ENCODE measurements at places on chromosomes 13 and 19.

DNA sequence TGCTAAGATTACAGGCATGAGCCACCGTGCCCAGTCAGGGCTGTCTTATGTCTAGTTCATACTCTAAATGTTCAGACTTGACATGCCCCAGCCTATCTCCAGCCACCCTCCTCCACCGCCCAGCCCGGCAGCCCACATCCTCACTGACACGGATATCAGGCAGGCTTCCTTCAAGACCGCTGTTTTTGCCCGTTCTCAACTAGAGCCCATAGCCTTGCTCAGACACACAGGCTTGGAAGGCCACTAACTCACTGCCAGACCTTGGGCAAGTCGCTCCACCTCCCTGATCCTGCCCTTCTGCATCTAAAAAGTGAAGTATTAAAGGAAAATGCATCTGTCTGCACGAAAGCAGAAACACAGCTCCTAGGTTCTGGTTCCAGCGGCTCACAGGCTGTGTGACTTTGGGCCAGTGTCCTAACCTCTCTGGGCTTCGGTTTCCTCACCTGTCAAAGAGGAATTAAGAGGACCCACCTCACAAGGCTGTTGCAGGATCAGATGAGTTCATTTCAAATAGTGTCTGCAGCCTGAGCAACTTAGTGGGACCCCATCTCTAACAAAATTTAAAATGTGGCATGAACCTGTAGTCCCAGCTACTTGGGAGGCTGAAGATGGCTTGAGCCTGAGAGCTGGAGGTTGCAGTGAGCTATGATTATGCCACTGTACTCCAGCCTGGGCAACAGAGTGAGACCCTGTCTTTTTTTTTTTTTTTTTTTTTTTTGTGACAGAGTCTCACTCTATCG, 14.5 kb upstream of the CERS4 start:
- peak; percentile 65 for DNase-seq

GRCh38 chr13:38518328-38518727, 168.5 kb upstream of the FREM2 start:
- DNase-seq: no peak

GRCh38 chr19:2016041-2016807, 710 bp upstream of the BTBD2 start:
- DNase-seq: no peak

GRCh38 chr19:6530386-6531162, at the start of gene TNFSF9:
Gene TNFSF9 (plus strand): TSS chr19:6531026. CDS start chr19:6531037, 11 bp downstream.
- DNase-seq: peak; percentile 96

DNA sequence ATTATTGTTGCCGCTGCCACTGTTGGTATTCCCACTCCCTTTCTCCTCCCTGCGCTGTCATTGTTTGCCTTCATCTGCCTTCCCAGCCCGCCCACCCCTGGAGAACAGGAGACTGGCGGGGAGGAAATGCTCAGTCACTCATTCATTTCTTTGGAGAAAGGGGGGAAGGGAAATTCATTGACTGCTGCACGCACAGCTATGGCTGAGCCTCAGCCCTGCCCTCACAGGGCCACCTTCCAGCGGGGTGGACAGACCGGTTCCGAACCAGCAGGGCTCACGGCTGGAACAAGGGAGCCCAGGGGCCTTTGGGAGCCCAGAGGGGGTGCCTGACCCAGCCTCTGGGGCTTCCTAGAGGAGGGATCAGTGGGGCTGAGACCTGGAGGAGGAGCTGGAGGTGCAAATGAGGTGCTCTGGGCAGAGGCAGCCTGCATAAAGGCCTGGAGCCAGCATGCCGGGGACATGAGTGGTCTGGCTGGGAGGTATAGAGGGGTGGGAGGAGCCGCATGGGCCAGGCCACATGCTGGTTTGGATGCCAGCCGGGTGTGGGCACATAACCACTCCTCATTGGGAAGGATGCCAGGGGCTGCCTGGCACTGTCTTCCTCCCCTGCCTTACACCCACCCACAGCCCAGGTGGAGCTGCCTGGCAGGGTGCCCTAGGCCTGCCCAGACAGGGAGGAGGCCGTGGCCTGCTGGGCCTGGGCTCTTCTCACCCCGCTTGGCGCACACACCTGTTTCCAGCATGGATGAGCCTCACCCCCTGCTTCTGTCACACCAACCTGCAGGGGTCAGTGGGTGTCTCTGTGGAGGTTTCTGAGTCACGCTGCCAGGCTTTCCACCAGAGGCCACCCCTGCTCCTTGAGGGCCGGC, 26.8 kb downstream of the PPP5C start:
- DNase-seq: peak; percentile 46

DNA sequence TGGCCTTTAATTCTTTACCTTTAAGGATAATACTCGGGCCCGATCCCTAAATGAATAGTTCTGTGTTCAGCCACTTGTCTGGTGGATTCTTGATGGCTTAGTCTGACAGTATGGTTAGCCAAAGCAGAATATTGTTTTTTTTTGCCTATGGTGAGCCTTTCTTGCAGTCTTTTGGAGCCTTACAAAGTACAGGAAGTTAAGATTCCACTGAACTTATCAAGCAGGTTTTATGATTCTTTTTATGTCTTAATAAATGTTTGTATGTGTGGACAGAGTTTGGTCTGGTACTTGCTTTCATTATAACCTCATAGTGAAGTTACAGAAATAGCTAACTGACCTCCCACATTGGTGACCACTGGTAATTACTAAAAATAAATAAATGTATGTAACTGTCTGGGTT, 17.1 kb downstream of the PCCA start:
- DNase-seq: no peak

GRCh38 chr19:4653793-4654436, 14.6 kb downstream of the TNFAIP8L1 start:
- DNase-seq: no peak

DNA sequence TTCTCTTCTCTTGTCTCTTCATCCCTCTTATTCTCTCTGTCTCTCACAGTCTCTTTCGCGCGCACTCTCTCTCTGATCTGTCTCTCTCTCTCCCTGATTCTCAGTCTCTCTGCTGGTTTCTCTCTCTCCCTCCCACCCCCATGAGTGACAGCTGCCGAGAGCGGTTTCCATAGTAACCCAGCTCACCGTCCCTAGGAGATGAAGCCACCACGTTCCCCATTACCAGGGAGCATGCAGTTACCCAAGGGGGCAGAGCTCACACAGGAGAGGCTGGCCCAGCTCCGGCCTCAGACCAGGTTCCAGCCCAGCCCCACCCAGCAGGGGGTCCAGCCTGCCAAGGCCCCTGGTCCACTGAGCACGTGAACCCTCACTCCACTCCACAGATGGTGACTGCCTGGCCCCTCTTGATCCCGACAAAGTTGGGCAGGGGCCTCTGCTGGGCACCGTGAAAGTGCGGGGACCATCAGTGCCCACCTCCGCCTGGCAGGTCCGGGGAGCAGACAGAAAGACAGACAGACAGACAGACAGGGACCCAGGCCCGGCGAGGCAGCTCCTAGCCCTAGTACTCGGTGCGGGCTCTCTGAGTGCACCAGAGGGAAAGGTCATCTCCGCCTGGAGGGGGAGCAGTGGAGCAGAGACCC, 50.6 kb downstream of the CELF5 start:
- no peak for DNase-seq

GRCh38 chr19:30284209-30284608, 88.0 kb upstream of the ZNF536 start:
- DNase-seq: no peak

GRCh38 chr13:99258210-99258860, at the start of gene GPR18:
Gene GPR18 (minus strand): TSS chr13:99258379. CDS start chr13:99255872, 2,507 bp downstream.
- DNase-seq: no peak

DNA sequence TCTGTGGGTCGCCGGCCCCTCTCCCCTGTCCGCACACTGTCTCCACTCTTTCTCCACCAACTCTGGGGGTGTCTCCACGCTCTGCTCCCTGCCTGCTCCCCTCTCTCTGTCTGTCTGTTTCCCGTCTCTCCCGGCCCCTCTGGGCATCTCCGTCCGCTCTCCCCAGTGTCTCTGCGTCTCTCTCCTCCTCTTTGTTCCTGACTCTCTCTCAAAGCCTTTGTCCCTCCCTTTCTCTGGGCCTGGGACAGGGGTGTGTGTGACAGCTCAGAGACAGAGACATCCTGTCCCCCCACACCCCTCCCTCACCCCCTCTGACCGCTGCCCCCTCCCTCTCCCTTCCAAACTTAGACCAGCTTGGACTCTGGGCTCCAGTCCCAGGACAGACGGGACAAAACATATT, 668 bp upstream of the SBK3 start:
- no peak for DNase-seq

- DNase-seq: no peak
Observed at GRCh38 chr13:89520468-89520867, 1827.0 kb upstream of the MIR17HG start.

DNA sequence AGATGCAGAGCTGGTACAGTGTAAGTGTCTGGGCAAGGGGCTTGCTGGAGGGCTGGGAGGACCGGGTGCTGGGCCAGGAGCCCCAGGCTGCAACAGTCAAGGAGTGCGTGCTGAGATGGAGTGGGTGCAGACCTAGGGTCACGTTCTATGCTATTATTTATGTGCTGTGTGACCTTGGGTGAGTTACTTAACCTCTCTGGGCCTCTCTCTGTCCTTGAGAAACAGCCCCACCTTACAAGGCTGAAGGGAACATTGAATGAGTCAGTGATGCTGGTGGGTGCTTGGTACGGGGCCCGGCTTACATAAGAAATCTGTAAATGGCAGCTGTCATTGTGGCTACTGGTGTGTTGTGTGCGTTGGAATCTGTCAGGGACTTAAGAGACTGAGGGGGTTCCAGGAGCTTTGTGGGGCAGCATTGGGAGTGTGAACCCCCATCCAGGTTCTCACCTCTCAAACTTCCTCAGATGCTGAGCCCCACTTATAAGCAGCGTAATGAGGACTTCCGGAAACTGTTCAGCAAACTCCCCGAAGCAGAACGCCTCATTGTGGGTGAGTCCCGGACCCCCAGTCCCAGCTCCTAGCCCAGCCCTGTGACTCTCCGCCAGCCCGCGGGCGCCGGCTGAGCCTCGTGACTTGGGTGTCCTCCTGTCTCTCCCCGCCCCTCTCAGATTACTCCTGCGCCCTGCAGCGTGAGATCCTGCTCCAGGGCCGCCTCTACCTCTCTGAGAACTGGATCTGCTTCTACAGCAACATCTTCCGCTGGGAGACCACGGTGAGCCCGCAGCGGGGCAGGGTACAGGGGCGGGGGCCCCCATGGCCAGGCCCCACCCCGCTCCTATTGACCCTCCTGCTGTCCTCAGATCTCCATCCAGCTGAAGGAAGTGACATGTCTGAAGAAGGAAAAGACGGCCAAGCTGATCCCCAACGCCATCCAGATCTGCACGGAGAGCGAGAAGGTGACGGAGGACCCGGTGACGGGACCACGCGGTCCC, 9.6 kb downstream of the GRAMD1A start:
- no peak for DNase-seq

- DNase-seq: no peak
Observed at GRCh38 chr13:41700790-41701310, 243.5 kb downstream of the RGCC start.

GRCh38 chr13:101258071-101258470, 158.2 kb downstream of the NALCN start:
- peak; percentile 70 for DNase-seq

- DNase-seq: no peak
Observed at GRCh38 chr19:10120538-10121189, 965 bp upstream of the EIF3G start.

- no peak for DNase-seq
Observed at GRCh38 chr19:7188698-7189629, 105.2 kb downstream of the INSR start.

DNA sequence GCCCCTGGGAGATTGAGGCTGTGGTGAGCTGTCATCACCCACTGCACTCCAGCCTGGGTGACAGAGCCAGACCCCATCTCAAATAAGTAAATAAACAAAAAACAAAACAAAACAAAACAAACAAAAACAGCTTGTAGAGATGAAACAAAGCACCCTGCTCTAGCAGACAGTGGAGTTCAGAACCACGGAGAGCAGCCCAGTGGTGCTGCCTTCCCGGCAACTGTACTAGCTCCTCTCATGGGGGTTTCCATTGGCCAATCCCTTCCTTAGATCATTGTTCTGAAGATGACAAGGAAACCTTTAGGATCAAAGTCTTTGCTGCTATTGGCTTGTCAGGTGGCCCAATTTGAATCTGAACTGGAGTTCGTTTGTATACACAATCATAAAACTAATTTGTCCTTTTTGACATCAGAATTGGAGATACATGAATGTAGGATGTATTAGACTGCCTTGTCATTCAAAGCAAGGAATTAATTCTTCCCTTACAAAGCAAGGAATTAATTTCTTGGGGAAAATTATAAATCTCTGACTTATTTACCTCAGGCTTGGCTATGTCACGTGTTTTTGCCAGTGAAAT, 19.7 kb upstream of the SYCN start:
- no peak for DNase-seq

DNA sequence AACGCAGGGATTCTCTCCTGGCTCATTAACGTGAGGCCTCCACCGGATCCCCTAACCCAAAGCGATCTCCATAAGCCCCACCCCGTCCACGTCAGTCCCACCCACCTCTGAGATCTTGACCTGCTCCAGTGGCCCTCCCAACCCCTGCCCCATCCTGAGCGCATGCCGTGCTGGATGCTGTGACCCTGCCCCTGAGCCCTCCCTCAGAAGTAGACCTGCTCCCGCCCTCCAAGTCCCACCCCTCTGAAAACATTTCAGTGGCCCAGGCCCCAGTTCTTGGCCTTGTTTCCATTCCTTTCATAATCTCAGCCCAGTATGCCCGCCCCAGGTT, 19.9 kb downstream of the LMTK3 start:
- DNase-seq: no peak

- DNase-seq: no peak
Observed at GRCh38 chr19:40139533-40140287, 49.0 kb upstream of the ZNF780A start.

DNA sequence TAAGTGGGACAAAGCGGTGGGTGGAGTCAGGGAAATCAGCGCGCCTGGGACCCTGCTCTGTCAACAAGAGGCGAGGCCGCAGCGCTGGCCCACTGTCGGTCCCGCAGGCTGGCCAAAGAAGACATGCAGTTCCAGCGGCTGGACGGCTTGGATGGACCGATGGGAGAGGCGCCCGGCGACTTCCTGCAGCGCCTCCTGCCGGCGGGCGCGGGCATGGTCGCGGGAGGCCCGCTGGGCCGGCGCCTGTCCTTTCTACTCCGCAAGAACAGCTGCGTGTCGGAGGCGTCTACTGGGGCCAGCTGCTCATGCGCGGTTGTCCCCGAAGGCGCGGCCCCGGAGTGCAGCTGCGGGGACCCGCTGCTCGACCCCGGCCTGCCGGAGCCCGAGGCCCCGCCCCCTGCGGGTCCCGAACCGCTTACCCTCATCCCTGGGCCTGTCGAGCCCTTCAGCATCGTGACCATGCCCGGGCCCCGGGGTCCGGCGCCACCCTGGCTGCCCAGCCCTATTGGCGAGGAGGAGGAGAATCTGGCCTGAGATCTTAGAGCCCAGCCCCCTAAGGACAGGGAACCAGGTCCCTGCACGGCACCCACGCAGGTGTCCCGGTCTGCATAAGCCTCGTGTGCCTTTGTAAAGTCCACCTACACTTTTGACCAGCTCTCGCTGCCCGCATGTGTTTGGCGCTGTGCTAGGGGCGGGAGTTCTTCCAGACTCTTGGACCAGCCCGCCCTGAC, 6.1 kb downstream of the BEST2 start:
- DNase-seq: peak; percentile 92
